ENCODE measurements at places on chromosomes 3 and 15.
A peak's percentile ranks its signal among the peaks of the same experiment; 100 is the strongest.

DNA sequence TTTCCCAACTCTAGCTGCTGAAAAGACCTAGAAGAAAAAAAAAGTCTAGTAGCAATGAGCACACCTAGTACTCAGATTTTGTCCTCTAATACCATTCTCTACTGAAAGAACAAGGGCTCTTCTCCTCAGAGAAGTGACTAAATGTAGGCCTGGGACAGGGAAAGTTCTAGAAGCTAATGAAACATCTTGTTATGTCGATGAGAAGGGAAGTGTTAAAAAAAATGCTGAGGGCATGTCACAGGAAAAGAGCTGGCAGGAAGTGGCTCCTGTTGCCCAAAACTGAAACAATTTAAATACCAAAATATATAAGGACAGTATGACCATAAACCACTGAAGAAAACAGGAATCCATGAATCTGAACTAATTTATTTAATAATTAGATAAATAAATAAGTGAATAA, 581.4 kb upstream of the TBL1XR1 start:
- no peak for DNase-seq

GRCh38 chr15:69725957-69726356, 273.3 kb downstream of the RPLP1 start:
- DNase-seq, result no peak

GRCh38 chr3:46934072-46934471, 42.5 kb downstream of the CCDC12 start:
- DNase-seq, result no peak

GRCh38 chr3:127081001-127081720, 98.2 kb downstream of the PLXNA1 start:
- no peak for DNase-seq

DNA sequence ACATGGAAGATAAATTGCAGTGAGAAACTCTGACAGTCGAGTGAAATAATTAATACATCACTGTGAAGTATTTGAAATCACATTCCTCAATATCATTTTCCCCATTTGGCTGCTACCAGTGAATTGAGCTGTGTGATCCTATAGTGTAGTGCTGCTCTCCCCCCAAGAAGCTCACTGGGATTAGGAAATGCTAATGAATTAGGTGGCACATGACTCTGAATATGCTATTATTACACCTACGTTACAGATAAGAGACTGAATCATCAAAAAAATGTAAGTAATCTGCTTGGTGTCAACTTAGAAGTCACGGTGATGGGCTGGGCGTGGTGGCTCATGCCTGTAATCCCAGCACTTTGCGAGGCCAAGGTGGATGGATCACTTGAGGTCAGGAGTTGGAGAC, 34.7 kb upstream of the SYNM start:
- no peak for DNase-seq

- DNase-seq, result no peak
These were observed 162.5 kb upstream of the SOX2 start for GRCh38 chr3:181549266-181549665.

- DNase-seq, result no peak
These were observed 76.5 kb downstream of the CD200R1L start for GRCh38 chr3:112770032-112770626.

GRCh38 chr3:170734043-170734734, 135.8 kb downstream of the RPL22L1 start:
- no peak for DNase-seq

DNA sequence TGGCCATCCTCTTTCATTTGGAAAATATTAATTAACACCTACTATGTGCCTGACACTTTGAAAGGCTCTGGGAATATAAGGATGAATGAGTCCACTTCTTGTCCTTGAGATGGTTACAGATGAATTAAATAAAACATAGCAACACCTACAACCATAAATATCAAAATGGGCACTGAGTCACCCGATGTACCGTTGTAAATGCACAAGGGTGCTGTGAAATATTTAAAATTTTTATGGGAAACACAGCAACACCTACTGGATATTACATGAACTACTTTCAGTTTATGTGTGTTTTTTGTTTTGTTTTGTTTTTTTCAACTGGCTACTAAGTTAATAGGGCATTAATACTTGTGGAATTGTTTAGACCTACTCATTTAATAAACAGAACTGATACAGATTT, 239.0 kb upstream of the NAALADL2 start:
- no peak for DNase-seq

DNA sequence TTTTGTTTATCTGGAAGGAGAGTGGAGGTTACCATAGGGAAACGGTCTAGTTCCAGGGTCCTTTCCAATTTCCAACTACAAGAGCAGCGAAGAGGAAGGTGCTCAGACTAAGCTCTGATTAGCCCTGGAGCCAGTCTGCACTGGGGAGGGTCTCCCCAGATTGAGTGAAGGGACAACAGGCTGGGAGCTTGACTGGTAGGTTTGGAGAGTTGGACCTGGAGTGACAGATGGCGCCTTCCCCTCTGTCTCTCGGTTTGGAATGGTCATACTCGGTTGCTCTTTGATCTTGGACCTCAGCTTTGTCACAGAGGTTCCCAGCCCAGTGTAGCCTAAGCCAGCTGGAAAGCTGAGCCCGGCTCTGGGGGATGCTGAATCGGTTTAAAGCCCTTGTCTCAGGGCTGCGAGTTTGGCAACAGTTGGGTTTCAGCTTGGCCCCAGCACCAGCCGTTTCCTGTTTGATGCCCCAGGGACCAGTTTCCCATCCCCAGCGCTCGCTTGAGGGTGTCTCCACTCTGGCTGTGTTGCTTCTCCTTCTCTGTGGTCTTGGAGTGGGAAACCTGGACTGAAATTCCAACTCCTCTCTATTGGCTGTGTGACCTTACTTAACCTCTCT, 53.1 kb upstream of the ULK4 start:
- DNase-seq, result peak; percentile 59

- no peak for DNase-seq
These were observed 626.3 kb downstream of the TBL1XR1 start for GRCh38 chr3:176570992-176571391.

DNA sequence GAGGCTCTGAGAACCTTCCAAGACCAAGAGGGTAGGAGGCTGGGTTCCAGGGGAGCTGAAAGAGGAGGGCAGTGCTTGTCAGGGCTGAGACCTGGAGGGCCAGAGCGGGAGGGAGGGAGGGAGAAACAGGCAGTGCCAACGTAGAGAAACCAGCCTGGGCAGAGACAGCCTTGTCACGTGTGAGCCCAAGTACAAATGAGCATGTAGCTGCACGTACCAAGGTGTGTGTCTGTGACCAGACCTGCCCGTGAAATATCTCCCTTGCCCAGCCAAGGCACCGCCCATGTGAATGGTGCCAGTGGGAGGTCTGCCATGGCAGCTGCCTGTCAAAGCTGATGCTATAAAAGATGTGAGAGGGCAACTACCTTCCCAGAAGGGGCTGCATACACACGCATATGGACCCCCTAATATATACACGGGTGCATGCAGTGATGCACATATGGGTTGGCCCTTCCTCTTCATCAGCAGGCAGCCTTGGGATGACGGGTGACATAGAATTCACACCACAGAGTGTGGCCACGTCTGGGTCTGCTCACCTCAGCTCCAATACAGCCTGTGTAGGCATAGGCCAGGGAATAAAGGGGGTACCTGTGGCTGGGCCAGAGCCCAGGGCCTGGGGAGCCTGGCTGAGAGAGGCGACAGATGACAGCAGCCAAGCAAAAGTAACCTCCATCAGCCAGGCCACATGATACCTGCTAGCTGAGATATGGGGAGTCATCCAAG, 7.8 kb upstream of the CTDSPL start:
- no peak for DNase-seq

- DNase-seq, result peak; percentile 51
These were observed 126.9 kb upstream of the MEF2A start for GRCh38 chr15:99438691-99439523.

- no peak for DNase-seq
These were observed 9.1 kb upstream of the RPL35A start for GRCh38 chr3:197940745-197941384.

- no peak for DNase-seq
These were observed 61.2 kb downstream of the TSC22D2 start for GRCh38 chr3:150469031-150469930.

- no peak for DNase-seq
These were observed 83.6 kb downstream of the CCR1 start for GRCh38 chr3:46124216-46125177.

- no peak for DNase-seq
These were observed 145.3 kb downstream of the ADAMTS17 start for GRCh38 chr15:100196326-100197058.
